ENCODE measurements at places on chromosomes 7 and 10.

DNA sequence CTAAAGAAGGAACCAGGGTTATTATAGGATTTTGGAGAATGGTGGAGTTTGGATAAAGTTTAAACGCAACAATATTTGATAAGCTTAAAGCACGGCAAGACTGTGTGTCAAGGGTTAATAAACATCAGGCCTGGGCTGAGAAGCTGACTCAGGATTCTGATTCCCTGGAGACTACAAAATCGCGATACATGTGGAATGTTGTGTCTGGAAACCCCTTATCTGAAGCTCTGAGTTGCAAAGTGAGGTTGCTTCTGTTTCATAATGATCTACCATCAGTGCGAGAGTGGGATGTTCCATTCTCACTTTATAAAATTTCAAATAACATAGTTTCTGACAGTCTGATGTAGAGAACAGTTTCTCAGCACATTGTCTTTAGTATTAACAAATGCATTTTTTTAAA, 7.8 kb downstream of the C1GALT1 start:
- DNase-seq, result no peak

- DNase-seq, result no peak
Measured at GRCh38 chr7:77843194-77843593, 44.6 kb downstream of the PHTF2 start.

GRCh38 chr7:77940647-77941046, 142.1 kb downstream of the PHTF2 start:
- DNase-seq, result no peak

DNA sequence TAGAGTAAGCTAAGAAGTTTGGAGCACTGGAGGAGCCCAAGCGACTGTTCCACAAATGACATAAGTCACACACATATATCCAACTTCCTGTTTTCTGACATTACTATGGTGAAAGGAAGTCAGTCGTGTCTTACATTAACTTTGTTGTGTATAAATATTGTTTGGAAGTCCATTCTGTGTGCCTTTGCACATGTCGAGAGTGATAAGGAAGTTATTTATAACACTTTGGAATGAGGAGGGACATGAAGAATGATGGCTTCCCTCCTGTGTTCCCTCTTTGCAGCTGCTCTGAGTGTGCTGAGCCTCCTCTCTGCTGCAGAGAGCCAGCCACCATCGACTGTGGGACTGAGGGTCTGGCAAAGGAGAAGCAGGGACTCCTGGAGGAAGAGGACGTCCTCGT, 40.4 kb upstream of the MGMT start:
- DNase-seq, result no peak

DNA sequence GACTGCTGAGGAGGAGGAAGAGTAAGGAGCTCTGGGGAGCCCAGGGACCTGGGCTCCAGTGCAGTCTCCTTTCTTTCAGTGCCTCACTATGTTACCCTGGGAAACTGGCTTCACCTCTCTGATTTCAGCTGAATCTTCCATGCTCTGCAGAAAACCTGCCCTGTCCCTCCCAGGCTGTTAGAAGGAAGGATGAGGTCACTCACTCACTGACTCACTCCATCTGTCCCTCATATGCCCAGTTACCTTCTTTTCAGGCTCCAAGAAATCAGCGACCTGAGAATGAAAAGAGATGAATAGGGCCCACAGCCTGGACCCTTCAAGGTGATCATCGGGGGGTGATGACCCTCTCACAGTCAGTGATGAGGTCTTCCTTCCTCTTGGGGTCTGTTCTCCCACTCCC, 481 bp downstream of the SFTPA2 start:
- no peak for DNase-seq

DNA sequence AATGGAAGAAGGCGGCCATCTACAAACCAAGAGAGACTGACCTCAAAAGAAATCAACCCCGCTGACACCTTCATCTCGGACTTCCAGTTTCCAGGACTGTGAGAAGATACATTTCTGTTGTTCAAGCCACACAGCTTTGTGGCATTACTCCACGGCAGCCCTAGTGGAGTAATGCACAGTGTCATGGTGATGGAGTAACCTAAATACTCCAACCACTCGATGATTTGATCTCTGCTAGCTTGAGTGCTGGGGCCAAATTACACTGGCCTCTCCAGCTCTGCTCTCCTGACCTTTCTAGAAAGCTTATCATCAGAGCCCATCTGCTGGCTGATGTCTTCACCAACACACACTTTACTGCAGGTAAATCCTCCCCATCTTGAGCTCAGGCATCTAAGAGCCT, 52.2 kb downstream of the GALNT17 start:
- no peak for DNase-seq

GRCh38 chr7:4879396-4880081, 4.0 kb downstream of the RADIL start:
- no peak for DNase-seq

DNA sequence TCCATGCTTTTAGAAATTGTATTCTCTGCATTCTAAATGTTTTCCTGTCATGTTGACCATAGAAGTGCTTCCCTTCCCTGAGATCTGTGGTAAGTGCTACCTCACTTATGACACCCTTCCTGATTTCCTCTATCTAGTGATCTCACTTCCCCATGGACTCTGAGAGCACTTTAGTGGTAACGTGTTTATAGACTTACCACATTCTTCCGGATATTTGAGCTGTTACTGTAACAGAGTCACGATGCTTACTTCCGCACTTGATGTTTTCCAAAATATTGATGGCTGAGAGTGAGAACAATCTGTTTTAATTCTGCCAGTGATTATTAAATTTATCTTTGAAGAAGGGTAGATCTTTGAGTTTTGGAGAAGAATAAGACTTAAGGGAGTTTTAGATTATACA, 60.1 kb upstream of the NAMPT start:
- no peak for DNase-seq

GRCh38 chr7:43113622-43114457, 1.4 kb downstream of the HECW1 start:
- DNase-seq, result no peak

DNA sequence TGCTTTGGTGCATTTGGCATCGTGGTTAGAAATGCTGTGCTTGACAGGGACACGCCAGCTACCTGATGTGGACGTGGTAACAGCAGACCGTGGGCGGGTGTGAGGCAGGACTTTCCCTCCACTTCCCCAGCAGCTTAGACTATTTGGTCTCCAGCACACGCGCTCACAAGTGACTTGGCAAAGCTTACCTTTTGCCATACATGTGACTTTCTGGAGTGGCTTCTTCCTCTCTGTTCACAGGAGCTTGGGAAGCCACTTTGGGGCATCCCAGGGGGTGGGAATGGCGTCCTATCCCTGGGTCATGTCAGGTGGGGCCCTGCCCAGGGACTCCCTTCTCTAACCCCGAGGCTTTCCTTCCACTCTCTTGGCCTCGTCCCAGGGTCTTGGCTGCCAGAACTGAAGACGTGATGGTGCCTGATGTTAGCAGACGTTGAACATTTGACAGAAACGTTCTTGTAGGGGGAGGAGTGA, 228.7 kb upstream of the KLF6 start:
- no peak for DNase-seq

DNA sequence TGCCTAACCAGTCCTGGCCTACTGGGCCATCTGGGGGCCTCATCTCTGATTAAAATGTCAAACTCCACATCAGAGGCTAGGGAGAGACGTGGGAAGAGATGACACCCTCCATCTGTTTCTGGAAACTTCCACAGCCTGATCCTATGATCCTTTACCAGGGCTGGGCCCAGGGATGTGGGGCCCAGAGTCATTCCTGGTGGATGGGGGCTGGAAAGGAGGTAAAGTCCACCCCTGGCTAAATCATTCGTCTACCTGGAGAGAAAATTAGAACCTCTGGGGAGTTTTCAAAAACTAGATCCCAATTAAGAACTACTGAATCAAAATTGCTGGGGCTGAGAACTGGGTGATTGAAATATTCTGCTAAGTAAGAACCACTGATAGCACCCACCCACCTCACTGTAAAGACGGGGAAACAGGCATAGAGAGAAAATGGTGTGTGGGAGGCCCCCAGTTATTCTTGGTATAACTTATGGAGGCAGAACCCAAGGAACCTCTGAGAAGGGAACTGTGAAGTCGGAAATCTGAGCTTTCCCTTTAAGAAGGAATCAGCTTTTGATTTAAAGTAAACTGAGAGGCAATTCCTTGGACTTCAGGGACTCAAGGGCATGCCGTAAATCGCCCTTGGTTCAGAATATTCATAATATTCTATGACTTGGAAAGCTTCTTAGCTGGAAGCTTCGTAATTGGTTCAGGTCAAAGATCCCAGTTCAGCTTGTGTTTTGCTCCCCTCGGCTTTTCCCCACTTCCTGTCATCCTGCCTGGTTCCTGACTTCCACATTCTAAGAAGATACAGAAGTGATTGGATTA, 53.1 kb downstream of the PRKAG2 start:
- DNase-seq, result no peak

DNA sequence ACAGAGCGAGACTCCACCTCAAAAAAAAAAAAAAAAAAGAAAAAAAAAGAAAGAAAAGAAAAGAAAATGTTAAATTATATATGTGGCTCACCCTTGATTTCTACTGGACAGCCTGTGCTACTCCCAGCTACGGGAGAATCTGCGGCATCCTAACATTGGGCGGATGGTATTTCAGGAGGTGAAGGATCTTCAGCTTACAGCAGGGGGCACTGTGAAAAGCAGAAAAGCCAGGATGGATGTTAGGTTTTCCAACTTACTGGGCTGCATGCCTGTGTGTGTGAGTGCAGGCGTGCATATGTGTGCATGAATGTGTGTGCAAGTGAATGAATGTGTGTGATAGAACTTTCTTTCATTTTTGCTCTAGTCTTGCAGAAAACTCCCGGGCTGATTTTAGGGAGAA, 1066.5 kb downstream of the TYW1 start:
- DNase-seq, result no peak

GRCh38 chr7:28954946-28955345, 3.2 kb downstream of the TRIL start:
- DNase-seq, result no peak

- DNase-seq, result no peak
Measured at GRCh38 chr7:130844811-130845580, 111.0 kb upstream of the KLF14 start.

GRCh38 chr7:28647076-28647421, 234.7 kb downstream of the CREB5 start:
- no peak for DNase-seq

GRCh38 chr10:119495545-119495944, 47.0 kb downstream of the RGS10 start:
- DNase-seq, result no peak

DNA sequence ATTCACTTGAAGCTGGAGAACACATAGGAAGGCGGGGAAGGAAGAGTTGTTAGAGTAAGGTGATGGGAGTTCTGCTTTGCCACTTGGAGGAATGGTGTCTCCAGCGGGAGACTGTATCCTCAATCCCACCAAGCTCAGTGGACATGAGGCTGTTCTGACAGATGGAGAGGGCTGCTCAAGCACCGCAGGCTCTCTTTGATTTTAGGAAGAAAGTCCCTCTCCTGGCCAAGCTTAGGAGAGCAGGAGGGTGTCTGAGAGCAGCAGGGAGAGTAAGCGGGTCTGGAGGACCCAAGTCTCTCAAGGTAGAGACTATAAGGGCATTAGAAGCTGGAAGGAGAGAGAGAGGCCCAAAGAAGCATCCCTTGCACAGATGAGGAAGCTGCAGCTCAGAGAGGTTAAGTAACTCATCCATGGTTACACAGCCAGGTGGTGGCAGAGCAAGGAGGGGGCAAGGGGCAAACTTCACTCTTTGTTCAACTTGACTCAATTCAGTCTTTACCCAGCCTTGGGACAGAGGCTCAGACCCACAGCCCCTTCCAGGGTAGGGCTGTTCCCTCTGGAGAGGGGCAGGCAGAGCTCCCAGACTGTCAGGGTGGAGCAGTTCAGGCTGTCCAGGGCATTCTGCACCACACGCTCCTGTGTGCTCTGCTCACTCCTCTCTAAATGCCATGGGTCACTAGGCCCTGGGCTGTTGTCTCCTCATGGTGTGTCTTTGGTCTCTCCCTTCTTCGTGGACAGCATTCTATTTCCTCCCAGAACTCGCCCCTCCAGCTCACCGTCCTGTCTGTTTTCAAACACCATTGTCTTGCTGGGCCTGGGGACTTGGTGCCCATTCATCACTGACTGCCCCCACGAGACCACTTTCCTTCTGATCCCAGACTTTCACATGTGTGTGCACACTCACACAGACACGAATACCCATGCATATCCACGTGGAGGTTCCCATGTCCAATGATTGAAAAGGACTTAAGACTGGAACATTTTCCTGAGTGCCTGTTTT, 8.9 kb downstream of the CHAT start:
- no peak for DNase-seq

- DNase-seq, result no peak
Measured at GRCh38 chr7:17099083-17099973, 199.1 kb upstream of the AHR start.

- no peak for DNase-seq
Measured at GRCh38 chr10:19891429-19891828, 75.2 kb downstream of the PLXDC2 start.

DNA sequence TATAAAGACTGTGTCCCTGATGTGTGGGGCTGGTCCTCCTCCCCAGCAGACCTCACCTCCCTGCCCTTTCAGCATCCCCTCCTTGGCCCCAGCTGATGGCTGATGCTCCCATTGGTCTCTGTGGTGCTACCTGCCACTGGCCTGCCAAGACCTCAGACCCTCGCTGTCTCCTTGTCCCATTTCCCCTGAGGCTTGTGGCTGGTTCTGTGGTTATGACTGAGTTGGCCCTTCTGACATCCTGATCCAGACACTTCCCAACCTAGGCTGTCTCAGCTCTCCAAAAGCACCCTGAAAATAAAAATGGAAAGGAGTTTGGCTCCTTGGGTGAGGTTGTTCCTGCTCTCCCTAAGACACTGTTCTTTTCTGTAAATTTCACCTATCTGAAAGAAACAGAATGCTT, 214.2 kb downstream of the RPS24 start:
- DNase-seq, result no peak

GRCh38 chr7:111985798-111986197, 220.4 kb downstream of the DOCK4 start:
- no peak for DNase-seq

- DNase-seq, result no peak
Measured at GRCh38 chr10:1020460-1020859, 5.2 kb downstream of the IDI2 start.

DNA sequence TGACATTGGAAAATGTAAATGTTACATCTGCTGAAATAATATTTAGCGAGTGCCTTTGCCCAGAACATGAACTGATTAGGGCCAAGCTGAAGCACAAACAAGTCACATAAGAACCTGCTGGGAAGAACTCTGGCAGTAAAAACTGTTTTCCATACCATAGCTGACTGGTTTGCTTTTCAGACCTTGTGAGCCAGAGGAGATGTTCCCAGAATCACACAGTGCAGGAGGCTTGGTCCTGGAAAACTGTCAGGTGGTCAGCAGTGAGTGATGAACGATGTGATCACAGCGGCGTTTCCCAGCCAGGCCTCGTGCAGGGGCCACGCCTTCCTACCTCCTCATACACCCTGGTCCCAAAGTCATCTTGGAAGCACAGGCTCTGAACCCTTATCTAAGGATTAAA, 164.2 kb upstream of the EEPD1 start:
- no peak for DNase-seq

- DNase-seq, result no peak
Measured at GRCh38 chr7:148433521-148434180, 156.9 kb upstream of the C7orf33 start.

- no peak for DNase-seq
Measured at GRCh38 chr7:114534953-114535352, 120.3 kb downstream of the FOXP2 start.

All from activated gamma-delta T cell treated with Interleukin-2 at 50 U/mL for 16 hours (primary cell).